ENCODE measurements at places on chromosomes 11 and 22.

DNA sequence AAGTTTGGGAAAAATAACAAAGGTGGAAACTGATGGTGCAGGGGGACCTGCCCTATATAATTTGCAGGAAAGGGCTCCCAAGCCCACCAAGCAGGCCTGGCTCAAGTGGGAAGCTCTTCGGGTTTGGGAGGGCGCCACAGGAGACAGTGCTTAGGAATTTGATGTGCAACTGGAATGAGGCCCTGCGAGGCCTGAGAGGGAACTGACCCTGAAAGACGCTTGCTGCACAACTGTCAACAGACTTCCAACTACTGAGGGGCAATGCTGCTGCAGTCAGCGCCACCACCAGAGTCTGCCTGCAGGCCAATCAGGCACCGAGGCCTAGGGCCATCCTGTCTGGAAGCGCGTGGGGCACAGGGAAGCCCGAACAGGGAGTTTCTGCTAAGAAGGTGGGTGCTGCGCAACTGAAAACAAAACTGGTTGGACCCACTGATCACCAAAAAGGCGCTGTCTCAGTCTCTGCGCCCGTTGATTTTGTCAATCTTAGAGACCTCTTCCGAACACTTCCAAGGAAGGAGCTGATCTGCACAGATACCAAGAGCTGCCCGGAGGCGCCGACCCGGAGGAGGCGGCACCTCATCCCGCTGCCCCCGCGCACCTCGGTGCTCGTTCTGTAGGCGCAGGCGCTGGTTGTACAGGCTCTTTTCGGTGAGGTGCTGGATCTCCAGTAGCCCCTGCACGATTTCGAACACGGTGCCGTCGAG is 667 bp downstream of the DGCR6L start:
- no peak for DNase-seq

GRCh38 chr11:11973866-11974265 is 34.6 kb downstream of the DKK3 start:
- no peak for DNase-seq

DNA sequence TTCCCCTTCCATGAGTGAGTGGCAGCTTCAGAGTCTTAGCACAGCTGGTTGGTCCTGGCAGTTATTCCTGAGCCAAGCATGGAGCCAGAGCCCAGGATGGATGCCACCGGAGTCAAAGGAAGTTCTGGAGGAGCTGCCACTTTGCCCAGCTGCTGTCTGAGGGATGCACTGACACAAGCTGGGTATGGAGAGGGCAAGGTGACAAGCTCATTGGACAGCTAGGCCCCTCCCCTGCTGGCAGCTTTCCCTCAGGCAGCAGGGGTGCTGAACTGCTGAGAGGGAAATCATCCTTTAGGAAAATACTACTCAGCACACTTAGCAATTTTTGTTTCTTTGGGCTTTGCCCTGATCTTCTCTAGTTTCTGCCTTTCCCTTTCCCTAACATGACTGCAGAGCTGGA is 99.3 kb upstream of the SESN3 start:
- no peak for DNase-seq

GRCh38 chr22:17303840-17304779 is 65.2 kb upstream of the CECR2 start:
- DNase-seq = no peak

- no peak for DNase-seq
Observed at GRCh38 chr22:30402028-30402765, 5.4 kb downstream of the SEC14L2 start.

- no peak for DNase-seq
Observed at GRCh38 chr11:132590986-132591385, 941.3 kb downstream of the OPCML start.

- no peak for DNase-seq
Observed at GRCh38 chr22:45381348-45381747, 32.1 kb downstream of the SMC1B start.

DNA sequence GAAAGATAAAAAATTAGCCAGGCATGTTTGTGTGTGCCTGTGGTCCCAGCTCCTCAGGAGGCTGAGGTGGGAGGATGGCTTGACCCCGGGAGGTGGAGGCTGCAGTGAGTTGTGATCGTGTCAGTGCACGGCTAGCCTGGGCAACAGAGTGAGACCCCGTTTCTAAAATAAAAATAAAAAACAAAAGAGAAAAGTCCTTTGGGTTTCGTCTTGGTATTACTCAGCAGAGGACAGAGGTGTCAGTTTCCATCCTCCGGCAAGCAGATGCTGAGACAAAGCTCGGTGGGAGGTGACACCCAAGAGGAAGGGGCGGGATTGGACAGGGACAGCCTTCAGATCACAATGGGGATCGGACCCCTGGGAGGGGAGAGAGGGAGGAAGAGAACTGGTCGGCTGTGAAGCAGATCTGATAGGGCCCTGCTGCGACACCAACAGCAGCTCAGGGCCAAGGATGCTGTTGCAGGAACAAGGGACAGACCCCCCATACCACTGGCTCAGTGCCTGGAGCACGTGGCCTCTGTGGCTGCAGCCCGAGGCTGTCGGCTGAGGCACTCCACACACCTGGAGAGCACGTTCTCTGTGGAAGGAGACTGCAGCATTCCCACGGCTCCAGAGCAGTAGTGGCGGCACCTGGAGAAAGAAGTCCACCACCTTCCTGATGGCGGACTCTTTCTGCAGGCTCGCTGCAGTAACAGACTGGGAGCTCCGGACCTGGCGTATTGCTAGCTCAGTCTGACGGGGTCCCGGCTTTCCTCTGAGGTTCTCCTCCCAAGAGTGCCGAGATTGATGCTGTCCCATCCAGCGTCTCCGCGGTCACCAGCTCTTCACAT is 5.2 kb upstream of the BID start:
- no peak for DNase-seq
